Skin of body (tissue), 3 donors: ENCODE measurements at places on chromosomes 16 and 17.

DNA sequence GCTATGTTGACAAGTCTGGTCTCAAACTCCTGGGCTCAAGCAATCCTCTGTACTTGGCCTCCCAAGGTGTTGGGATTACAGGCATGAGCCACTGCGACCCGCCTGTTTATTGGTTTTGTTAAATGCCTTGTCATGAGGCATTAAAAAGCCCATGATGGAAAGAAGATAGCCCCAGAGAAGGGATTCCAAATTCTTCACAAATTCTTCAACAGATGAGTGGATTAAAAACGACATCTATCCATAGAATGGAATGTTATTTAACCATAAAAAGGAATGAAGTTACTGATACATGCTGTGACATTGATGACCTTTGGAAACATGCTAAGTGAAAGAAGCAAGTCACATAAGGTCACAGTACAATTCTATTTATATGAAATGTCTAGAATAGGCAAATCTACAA is 4.7 kb downstream of the SGF29 start:
- DNase-seq = no peak

DNA sequence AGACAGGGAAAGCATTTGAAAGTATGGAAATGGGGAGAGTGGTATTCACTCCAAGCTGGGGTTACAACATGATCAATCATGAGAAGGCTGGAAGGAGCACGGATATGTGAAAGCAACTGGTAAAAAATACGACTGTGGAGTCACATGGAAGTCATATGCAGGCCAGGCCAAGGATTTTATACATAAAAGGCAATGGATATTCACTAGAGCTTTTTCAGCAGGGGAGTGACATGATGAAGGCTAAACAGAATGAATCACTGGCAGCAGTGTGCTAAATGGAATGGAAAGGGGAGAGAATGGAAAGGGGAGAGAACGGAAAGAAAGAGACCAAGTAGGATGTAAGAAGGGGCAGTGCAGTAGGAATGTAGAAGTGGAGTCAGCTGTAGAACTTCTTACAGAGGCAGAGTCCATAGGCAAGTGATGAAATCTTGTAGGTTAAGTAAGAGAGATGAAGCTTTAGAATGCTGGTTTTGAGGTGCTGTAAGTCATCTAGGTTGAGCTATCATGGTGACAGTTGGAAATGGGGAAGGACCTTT is 13.0 kb upstream of the NETO2 start:
- DNase-seq = no peak

GRCh38 chr17:50117202-50118051 is 12.5 kb downstream of the SAMD14 start:
- DNase-seq = peak; percentile 33

- DNase-seq = no peak
Observed at GRCh38 chr16:81632392-81633146, 146.5 kb upstream of the PLCG2 start.

- no peak for DNase-seq
Observed at GRCh38 chr17:41251261-41251660, 1.8 kb downstream of the KRTAP9-4 start.

DNA sequence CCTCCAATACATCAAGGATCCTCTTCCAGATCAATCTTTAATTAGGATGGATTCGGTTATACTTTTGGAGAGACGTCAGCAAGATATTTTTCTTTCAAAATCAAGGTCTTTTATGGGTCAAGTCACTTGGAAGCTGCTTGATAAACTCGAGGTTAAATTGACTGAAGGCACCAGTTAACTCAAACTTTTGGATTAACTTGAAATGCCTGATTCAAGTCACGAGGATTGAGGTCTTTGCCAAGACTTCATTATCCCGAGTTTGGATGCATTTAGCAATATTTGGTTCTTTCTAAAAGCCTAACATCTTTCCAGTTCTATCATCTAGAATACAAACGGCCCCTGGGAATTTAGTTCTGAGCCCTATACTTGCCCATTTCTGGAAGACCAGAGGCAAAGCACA is 82.9 kb downstream of the MYH11 start:
- DNase-seq = no peak

DNA sequence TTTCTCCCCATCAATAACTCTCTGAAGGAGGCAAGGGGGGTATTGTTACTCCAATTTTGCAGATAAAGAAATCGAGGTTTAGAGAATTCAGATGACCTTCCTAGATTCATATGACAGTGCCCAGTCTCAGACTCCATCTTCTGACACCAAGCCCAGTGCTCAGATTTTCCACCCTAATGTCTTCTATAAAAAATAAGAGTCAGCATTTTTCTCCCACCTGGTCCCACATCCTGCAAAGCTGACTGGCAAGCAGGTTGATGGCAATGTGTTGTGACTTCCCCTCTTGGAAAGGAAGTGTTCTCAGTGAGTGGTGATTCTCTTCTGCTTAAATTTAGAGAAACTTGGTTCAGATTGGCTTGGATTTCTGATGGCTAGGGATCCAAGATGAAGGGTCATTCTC is 129.4 kb downstream of the SOX9 start:
- no peak for DNase-seq

DNA sequence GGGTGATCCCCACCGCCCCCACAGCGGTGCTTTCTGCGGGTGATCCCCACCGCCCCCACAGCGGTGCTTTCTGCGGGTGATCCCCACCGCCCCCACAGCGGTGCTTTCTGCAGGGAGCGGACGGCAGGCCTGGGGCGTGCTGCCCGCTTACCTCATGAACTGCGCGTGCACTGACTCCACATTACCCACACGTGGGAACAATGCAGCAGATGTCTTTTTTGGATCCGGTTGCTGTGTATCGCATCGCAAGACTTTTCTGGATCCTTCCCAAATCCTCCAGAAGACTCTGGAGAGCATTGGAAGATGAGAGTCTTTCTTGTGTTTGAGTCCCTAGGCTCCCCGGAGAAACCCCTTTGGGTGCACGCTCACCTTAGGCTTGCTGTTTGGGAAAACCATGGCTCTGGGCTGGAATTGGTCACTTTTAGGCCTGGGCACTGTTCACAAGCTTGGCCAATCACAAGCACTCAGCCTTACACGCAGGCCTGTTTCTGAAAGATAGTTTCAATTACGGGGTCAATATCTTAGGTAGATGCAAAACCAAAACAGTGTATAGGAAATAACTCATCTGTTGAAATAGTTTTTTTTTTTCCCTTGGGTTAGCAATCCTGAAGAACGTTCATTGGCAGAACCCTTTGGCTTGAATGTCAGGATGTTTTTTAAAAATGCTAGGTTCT is 201.8 kb downstream of the RPTOR start:
- DNase-seq = peak; percentile 58

- no peak for DNase-seq
Observed at GRCh38 chr16:31423801-31424200, 4.4 kb downstream of the COX6A2 start.

DNA sequence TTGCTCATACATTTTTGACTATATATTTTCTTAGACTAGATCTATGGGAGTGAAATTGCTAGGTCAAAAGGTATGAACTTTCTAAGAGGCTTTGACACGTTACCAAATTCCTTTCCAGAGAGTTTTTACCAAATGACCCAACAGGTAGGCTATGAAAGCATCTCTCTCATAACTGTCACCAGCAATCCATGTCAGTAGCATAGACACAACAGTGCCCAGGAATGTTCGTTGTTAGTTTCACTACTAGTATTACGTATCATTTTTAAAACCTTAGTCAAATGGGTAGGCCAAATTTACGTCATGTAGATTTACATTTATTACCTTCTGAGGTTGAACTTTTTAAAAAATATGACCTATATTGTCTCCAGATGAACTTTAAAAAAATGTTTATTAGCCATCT is 66.8 kb downstream of the MARCHF10 start:
- no peak for DNase-seq

DNA sequence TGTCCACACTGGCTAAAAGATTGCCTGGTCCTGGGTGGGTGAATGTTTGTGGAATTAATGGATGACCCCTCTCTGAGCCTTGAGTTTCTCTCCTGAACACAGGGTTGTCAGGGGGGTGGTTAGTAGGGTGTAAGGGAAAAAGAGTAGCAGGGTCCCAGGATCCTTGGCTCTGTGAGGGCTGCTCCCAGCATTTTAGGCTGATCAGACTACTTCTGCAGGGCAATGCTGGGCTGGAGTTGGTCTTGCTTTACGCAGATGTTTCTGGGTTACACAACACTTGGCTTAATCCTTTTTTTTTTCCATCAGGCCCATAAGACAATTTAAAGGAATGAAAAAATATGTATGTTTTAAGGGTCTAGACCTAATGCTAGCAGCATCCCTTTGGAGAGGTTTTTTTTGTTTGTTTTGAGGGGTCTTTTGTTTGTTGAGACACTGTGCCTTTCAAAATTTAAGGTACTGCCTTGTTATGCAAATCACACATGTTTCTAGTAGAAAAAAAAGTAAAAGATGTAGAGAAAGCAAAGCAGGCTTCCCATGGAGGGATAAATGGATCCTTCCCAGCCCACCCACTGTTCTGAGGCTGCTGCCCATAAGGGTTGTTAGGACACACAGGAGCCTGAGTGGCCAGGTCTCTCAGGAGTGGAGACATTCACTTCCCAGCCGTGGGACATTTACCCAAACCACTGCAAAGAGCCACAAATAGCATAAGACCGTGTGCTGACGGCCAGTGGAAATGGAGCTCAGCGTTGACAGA is 225.6 kb upstream of the HSBP1 start:
- no peak for DNase-seq

GRCh38 chr17:63842173-63842539 is 329 bp downstream of the SMARCD2 start:
- DNase-seq = no peak

- DNase-seq = no peak
Observed at GRCh38 chr17:54864636-54865356, 35.9 kb upstream of the TOM1L1 start.

- no peak for DNase-seq
Observed at GRCh38 chr17:21218101-21218500, 4.1 kb upstream of the TMEM11 start.

DNA sequence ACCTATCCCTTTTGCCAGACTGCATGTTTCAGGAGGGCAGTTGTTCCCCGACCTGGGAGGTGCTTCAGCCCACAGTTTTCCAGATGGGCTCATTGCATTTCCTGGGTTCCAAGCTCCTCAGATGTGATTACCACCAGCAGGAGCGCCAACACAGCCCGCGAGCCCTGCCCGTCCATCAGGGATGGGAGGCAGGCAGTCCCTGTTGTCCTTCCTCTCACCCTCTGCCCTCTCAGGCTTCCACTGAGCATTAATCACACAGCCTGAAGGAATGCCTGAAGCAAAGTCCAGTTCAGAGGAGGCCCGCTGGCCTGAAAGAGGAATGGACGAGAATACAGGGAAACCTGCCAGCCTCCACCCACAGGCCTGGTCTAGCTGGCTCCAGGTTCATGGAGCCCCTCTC is 256.3 kb upstream of the SDK2 start:
- DNase-seq = no peak

GRCh38 chr17:79463421-79464317 is 147.2 kb downstream of the RBFOX3 start:
- no peak for DNase-seq

DNA sequence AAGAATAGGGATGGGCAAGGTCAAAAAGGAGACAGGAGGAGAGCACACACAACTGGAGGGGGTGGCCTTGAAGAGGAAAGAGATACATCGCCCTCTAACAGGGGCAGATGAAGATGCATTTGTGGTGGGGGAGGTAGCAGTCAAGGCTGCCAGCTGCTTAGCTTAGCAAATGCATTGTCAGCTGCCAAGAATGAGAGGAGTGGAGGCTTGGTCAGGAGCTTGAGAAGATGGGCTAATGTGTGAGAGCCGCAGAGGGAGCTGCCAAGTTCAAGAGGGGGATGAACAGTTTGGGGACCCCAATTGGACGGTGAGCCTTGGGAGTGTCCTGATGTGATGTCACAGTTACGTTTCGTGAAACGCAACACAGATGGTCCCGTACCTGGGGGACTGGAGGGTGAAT is 28.9 kb upstream of the GNA13 start:
- no peak for DNase-seq

GRCh38 chr16:1550069-1550468 is 16.6 kb downstream of the TMEM204 start:
- DNase-seq = no peak

DNA sequence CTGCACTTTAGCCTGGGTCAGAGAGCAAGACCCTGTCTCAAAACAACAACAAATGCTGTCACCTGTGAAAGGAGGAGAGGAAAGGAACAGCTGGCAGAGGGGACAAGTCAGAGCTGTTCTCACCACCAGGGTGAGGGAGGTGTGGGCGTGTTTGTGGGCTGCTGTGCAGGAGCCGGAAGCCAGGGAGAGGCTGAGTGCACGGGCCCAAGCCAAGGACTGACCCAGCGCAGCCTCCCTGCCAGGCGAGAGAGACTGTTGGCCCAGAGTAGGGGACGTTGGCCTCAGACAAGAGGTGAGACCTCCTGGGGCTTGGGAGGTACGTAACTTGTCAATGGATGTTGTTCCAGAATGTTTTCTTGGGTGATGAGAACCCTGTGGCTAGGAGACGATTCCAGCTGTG is 10.7 kb downstream of the SPNS2 start:
- no peak for DNase-seq

DNA sequence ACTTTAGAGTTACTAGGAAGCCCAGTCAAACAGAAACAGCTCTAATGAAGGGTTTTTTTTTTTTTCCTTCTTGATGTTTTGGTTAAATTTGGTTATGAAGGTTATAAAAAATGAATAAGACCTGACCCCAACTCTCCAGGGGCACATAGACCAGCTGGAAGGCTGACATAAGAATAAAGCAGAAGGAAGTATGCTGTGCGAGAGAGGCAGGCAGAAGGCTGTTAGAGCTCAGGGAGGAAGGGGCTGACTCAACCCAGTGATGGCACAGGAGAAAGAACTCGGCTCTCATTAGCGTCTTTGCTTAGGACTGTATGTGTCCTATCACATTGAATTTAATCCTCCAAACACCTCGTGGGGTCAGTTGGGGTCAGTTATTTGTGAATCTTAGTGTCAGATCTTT is 474.6 kb downstream of the PMP22 start:
- no peak for DNase-seq

DNA sequence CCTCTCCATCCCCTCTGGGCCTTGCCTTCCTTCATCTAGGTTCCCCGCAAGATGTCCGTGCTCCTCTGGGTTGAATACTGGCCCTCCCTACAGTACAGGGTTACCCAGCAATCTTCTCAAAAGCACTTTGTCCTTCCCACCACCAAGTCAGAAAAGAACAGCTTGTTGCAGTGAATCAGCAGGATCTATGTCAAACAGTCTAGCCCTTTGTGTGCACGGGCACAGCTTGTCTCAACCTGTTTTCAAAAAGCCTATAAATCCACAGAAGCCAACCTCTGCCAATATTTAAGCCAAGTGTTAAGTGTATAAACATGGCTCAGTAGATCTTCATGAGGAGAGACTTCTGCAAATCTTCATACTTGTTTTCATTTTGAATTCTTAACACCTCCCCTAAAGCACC is 25.2 kb downstream of the C17orf67 start:
- peak; percentile 64 for DNase-seq

GRCh38 chr16:15857724-15858560 is 1.1 kb upstream of the MYH11 start:
- no peak for DNase-seq

- peak; percentile 56 for DNase-seq
Observed at GRCh38 chr16:77531752-77532151, 96.9 kb upstream of the ADAMTS18 start.

DNA sequence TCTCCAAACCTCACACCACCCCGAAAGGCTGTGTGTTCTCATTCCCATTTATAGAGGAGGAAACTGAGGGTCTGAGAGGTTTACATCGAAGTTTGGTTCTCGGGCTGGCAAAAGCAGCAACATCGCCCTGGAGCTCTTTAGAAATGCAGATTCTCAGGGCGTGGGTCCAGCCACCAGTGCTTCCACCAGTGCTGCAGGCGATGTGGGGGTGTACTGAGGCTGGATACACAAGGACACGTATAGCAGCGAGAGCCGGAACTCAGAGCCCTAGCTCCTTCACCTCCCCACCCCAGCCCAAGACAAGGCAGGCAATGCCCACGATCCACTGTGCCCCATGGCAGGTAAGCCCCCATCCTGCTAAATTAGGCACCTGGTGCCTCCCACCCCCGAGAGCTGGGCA is 5.9 kb downstream of the GPRC5B start:
- DNase-seq = no peak
